HCT116 (cell line): ENCODE measurements at places on chromosomes 11 and 22. TPM values are rescaled to one million over a fixed set of nuclear protein-coding genes. Genes with fewer than 3 reads are reported as not detected.

GRCh38 chr11:64396079-64396591, 37.2 kb downstream of the RPS6KA4 start:
- peaks cover 12% of the 10 kb centered on the region for H3K4me1 ChIP-seq
- H3K36me3 ChIP-seq = no peaks in the 10 kb centered on the region
- H3K27ac ChIP-seq = no peak overlapping the region

DNA sequence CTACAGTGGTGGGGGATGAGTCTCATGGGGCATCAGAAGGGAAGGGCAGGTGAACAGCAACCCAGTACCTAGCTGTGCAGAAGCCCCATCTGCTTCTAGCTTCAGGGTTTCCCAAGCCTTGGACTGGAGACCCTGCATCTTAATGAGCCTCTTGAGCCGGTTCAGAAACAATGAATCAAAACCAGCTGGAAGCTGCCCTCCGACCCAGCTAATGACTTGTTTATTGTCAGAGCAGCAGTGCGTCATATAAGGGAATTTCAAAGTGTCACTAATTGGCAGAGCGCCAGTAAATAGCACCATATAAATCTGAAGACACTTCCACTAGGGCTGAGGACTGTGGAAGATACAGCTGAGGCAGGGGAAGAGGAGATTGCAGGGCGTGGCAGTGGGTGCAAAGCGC, 57.5 kb downstream of the RPUSD4 start:
- H3K4me1 ChIP-seq = no peaks in the 10 kb centered on the region; the same call in 1 of the 2 replicates
- H3K27ac ChIP-seq = no peak overlapping the region
- H3K4me3 ChIP-seq = no peak overlapping the region
- peak; percentile 10 for DNase-seq

- no peak overlapping the region for H3K4me3 ChIP-seq
- H3K36me3 ChIP-seq = no peaks in the 10 kb centered on the region
- no peak overlapping the region for H3K27ac ChIP-seq
- H3K27me3 ChIP-seq = no peaks in the 10 kb centered on the region
- DNase-seq = no peak
These were observed 1.6 kb upstream of the P2RY2 start for GRCh38 chr11:73216465-73216864.

DNA sequence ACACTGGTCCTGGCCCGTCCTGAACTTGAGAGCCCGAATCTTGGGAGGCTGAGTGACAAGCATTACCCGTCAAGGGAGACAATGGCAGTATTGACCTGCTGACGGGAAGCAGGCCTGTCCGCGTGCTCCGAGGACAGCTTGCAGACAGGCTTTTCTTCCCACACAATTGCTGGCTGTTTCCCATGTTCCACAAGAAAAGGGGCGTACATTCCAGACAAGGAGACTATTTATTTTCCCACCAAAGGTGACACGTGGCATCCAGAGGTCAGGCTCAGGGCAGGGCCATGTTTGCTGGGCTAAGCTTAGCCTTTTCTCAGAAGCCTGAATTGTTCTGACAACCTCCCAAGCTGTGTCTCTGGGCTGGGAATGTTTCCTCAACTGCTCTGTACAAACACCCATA, 86.9 kb upstream of the SPON1 start:
- no peaks in the 10 kb centered on the region for H3K36me3 ChIP-seq
- peaks cover 14% of the 10 kb centered on the region; the same call in 1 of the 2 replicates for H3K4me1 ChIP-seq
- H3K4me3 ChIP-seq = no peak overlapping the region
- no peak for DNase-seq
- no peak overlapping the region for H3K27ac ChIP-seq

DNA sequence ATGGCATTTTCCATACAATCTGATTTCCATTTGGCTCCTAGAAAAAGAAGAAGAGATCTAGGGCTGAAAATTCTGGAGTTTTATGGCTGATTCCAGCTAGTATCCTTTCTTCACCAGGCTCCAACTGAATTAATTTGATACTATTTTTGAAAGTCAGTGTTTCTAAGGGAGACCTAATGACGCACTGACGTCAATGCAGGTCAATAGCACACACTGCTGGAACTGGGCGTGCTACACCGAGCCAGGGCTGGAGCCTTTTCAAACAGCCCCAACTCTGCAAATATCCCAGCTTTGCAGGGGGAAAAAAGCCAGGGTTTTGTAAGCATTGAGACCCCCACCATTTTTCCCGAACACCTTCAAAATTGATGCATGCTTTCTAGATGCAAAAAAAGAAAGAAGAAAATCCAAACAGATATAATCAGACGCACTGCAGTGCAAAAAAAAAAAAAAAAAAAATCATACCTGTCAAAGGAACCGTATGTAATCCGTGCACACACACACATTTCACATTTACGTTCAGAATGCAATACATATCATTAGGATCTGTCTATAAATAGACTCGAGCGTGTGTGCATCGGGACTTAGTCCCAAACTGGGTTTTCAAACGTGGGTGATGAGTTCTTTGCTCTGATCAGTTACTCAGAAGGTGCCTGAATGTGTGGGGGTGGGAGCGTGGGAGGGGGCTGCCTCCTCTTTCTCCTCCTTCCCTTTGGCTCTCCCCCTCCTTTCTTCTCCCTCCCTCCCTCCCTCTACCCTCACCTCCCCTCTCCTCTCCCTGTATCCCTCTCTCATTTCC, 124.5 kb upstream of the HSD17B12 start:
- DNase-seq = no peak
- no peaks in the 10 kb centered on the region for H3K4me1 ChIP-seq
- no peak overlapping the region for H3K27ac ChIP-seq
- no peak overlapping the region for H3K4me3 ChIP-seq
- peaks cover 71% of the 10 kb centered on the region for H3K27me3 ChIP-seq

P2RX6 gene
- total RNA-seq = 0.20 TPM
